ENCODE measurements at places on chromosomes 5 and 9.

DNA sequence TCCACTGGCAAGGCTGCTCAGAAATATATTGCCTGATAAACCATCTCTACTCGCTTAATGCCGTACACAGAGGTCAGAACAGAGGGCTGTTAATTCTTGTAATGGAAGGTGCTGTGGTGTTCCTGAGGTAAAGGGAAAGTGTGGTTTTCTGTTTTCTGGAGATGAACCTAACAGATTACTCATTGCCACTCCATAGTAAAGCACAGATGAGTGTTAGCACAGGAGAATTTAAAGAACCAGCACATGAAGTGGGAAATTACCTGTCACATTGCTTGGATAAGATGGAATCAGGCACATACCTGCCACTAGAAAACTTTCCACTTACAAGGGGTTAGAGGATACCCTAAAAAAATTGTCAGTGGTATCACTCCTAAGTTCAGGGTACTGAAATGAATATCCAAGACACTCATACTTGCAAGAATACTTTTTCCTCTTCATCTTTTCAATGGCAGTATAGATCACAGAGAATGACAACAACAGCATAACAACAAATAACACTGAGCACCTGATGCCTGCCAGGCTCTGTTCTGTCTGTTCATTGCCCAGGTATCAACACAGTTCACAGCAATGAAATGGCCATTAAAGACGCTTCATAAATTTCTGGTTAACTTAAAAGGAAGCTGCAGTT is 152.9 kb upstream of the GNA14 start:
- DNase-seq = no peak

GRCh38 chr5:123371575-123372179 is 51.5 kb downstream of the CEP120 start:
- peak; percentile 43 for DNase-seq

DNA sequence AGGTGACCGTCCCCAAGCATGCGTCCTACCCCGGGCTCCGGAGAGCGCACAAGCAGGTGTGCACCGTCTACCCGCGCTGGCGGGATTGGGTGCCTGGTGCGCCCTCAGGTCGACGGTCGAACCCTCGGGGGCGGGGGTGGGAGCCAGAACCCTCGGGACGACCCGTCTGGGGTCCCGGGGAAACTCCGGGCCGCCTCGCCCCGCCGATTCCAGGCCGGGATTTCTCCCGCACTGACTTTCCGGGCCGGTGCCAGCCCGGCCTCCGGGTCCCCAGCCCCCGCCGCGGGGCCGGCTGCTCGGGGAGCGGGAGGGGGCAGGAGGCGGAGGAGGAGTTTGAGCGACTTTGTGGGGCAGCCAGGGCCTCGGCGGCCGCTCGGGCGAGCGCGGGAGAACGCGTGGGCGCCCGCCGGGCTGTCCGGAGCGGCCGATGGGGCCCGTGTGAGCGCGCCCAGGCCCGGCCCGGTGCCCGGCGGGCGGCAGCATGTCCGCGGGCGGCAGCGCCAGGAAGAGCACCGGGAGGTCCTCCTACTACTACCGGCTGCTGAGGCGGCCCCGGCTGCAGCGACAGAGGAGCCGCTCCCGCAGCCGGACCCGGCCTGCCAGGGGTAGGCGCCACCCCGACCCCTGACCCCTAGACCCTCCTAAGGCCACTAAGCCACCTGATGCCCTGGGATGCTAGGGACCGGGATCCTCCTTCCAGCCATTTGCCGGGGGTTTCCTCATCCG is at the start of gene DAB2IP:
TSS of gene DAB2IP (plus strand) at position 340 of the 726 bp plus-strand sequence. CDS start at position 482, 142 bp downstream.
- peak; percentile 58 for DNase-seq

DNA sequence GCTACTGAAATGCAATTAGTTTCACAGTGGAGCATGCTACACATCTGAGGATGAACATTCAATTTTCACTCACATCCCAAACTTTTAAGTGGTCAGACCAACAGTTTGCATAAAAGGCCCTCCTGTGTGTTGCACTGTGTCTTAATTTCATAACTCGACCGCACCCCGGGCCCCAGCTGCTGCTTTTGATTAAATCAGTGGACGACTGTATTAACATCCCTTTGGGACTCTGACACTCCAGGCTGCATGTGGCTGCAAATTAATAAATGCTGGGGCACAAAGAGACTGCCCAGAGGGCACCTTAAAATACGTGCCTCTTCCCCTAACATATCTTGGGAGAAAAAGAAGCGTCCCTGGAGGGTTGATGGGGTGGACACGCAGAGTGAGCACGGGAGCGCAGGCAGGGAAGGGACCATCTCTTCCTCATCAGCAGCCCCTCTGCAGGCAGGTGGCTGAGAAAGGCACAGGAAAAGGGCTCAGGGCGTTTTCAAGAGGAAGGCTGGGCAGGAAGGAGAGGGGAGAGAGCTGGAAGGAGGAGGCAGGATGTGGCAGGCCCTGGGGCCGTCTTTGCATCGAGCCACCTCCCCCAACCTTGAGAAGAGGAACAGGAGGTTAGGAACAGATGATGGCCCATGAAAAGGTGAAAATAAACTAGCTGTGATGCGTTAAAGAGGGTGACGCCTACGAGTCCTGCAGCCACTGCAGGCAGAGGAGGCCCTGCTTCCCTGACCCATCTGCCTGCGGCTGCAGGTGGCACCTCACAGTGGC is 18.6 kb downstream of the MED10 start:
- DNase-seq = no peak

DNA sequence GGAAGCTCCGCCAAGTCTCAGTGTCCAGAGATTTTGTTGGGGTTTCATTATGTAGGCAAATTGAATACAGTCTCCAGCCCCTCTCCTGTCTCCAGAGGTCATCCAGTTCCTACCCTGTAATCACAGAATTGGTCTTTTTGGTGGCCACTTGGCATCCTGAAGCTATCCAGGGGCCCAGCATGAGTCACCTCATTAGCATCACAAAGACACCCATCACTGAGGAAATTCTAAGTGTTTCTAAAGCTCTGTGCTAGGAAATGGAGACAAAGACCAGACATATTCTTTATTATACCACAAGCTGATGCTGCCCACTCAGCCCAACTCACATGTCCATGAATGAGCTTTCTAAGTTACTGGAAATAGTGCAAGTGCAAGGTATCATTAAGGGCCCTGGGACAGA is 229.9 kb downstream of the DOCK8 start:
- no peak for DNase-seq

DNA sequence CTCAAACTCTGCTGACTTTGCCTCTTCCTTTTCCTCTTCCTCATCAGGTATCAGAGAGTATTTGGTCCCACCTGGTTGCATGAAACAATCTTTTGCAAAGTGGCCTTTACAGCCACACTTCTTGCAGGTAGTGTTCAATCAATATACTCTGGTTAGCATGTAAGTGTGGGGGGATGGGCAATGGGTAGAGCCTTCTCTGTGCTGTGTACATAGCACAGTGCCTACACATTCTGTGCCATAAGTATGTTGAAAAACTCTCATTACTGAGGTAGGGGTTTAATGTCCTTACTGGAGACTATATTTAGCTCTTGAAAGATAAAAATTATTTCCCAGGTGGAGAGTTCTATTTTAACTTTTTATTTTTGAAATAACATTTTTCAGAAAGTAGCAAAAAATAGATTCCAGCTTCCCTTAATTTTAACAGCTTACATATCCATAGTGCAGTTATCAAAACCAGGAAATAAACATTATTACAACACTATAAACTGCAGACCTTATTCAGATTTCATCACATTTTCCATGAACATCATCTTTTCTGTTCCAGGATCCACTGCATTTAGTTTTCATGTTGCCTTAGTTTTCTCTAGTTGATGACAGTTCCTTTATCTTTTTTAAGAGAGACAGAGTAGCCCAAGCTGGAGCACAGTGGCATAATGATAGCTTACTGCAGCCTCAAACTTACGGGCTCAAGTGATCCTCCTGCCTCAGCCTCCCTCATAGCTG is 15.1 kb downstream of the TTC1 start:
- DNase-seq = no peak

DNA sequence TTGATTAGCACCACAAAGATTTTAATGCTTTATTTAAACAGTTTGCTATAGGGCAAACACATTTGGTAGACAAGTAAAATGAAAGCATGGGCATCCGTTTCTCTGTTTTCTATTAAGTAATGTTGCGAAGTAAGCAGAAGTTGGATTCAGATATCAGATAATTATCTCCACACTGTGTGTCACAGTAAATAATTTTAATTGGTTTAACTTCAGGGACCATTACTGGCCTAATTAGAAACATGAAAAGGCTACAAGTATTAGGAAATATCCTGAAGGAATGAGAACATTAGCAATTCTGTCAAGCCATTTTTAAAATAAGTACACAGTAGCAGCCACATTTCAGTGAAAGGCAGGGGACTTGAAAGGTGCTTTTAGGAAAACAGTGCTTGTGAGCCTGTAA is 975.4 kb downstream of the NR2F1-AS1 start:
- DNase-seq = no peak

DNA sequence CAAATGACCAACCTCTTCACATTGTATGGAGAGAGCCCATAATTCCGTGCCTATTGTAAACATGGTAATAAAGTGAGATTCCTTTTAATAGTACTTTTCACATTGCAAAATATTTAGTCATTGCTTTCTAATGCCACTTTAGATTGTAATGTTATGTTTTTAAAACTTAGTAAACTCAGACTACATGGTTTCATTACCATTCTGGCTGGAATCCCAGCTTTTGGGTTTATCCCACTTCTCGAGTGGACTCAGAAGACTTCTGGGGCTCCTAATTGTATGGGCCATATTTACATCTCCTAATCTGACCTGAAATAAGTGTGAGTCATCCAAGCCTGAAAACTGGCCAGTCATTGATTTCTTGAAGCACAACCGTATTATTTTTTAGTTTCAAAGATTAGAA is 217.6 kb downstream of the CAAP1 start:
- DNase-seq = peak; percentile 37

DNA sequence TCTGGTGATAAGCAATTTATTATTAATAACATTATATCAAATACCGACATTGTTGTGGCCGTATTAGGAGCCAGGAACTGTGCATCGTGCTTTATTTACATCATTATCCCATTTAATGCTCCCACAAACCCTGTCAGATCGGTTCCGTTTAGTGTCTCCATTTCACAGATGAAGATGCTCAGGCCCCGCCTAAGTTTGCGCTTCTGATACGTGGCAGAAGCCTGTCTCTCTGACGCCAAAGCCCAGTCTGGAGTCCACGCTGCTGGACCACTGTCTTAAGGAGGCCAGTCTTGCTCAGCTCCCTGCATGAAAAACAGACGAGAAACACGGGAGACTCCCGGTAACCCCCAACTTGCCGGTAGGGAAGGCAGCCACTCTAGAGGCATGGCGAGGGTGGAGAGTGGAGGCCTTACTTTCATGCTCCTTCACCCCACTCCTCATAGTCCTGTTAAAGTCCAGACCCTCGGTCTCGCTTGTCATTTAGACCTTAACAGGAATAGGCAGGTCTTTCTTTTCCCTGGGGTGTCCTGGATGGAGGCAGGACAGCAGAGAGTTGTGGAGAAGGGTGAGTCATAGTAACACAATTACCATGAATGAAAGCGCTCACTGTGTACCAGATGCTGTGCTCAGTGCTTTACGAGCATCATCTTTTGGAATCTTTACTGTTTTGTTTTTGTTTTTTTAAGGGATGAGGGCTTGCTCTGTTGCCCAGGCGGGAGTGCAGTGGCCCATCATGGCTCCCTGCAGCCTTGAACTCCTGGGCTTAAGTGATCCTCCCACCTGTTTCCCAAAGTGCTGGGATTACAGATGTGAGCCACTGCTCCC is 872 bp downstream of the TXNDC15 start:
- peak; percentile 85 for DNase-seq

- no peak for DNase-seq
These were observed at the start of gene CDHR2 for GRCh38 chr5:176548967-176549444. CDHR2 (plus strand) TSS chr5:176549342; CDS start chr5:176565353, 16,011 bp downstream.

DNA sequence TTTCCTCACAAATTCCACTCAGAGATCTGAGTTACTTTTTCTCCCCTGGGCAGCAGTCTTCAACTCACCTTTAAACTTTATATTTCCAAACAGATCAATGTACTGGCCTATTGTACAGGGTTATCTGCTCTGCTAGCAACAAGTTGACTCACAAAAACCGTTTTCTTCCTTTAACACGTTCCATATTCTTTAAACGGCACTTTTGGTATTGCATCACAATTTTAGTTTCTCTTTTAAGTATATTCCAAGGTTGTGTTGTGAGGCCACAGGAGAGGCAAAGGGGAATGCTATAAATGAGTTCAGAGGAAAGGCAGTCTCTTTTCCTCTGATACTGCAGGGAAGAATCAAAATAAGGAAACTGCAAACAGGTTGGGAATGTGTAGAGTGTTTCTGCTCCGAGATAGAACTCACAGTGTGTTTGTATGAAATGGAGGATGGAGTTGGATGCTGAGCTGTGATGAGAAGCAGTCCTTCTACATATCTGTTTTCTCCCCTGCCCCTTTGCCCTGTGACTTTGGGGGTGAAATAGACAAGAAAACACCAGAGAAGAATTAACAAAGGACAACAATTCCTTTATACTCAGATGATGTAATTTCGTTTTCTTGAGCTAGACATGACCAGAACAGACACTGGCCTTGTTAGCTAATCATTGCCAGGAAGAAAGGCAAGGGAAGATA is 9.9 kb upstream of the ALDOB start:
- DNase-seq = peak; percentile 27

All from fibroblast of skin of back (primary cell).